ENCODE measurements at places on chromosomes 13 and 19. TPM values are rescaled to one million over a fixed set of nuclear protein-coding genes. Genes with fewer than 3 reads are reported as not detected.

GRCh38 chr19:48814895-48815294 lies 4.1 kb upstream of the BCAT2 start:
- no peak for DNase-seq

- DNase-seq = no peak
These were observed 18.4 kb upstream of the KCTD15 start for GRCh38 chr19:33778089-33778791.

GRCh38 chr13:111344471-111345191 lies 24.2 kb downstream of the TEX29 start:
- no peak for DNase-seq

DNA sequence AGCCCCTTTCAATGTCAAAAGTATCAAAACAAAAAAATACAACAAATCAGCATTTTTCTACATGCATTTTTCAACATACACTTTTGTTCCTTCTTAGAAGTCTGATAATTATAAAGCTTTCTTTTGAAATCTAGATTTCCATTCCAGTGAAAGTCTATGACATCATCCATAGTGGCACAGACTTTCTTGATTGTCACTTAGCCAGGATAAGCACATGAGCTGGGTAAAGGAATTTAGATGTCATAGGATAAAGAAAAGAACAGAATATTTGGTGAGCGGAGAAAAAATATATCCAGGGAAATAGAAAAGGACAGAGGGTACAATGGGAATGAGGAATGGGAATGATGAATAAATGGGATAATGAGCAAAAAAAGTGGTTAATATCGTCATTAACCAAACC lies 15.1 kb upstream of the TRPC4 start:
- DNase-seq = no peak

DNA sequence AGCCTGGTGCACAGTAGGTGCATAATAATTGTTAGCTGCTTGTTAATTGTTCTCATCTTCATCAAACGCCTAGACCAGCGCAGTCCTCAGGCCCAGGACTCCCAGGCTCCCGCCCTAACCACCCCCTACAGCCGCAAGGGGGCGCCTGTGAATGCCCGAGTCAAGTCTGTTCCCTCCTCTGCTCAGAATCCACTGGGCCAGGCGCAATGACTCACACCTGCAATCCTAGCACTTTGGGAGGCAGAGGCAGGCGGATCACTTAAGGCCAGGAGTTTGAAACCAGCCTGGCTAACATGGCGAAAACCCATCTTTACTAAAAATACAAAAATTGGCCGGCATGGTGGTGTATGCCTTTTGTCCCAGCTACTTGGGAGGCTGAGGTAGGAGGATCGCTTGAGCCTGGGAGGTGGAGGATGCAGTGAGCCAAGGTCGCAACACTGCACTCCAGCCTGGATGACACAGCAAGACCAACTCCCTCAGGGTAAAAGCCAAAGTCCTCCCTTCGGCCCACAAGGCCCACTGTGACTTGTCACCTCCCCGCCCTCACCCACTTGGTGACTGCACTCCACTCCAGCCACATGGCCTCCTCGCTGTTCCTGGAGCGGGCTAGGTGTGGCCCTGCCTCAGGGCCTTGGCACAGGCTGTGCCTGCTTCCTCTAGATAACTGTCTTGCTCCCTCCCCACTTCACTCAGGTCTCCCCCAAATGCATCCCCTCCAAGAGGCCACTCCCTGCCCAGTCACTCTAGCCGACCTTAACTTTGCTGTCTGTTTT lies 9.1 kb downstream of the ZNF653 start:
- no peak for DNase-seq

GRCh38 chr13:83975655-83976165 lies 93.4 kb upstream of the SLITRK1 start:
- no peak for DNase-seq

GRCh38 chr13:94595001-94595949 lies 677 bp downstream of the TGDS start:
- no peak for DNase-seq

The TMEM86B gene
- total RNA-seq = 9.4 TPM

The ZNF181 gene
- total RNA-seq = 10.7 TPM

The TTC9B gene
- not detected for total RNA-seq

The CCDC8 gene
- total RNA-seq = 6.5 TPM

The LENG9 gene
- 3.1 TPM for total RNA-seq

The HSD17B14 gene
- 3.1 TPM for total RNA-seq

Measured in suprapubic skin (tissue), 4 donors.